ENCODE measurements at places on chromosomes 1 and 21.

DNA sequence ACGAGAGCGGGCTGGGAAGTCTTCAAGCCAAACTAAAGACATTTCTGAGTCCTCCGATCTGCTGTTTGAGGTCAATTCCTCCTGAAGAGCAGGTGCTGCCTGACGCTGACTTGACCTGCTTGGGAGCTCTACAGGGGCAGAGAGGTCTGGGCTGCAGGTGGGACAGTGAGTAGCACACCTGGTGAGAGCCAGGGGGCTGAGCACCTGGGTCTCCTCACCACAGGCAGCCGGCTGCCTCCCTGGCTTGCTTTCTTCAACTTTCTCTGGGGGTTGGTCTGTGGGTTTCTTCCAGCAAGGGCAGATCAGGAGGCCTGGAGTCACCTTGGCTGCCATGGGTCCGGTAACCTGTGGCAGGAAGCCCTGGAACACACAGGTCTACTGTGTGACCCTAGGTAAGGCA lies 107.4 kb upstream of the EDN2 start:
- no peak for DNase-seq

DNA sequence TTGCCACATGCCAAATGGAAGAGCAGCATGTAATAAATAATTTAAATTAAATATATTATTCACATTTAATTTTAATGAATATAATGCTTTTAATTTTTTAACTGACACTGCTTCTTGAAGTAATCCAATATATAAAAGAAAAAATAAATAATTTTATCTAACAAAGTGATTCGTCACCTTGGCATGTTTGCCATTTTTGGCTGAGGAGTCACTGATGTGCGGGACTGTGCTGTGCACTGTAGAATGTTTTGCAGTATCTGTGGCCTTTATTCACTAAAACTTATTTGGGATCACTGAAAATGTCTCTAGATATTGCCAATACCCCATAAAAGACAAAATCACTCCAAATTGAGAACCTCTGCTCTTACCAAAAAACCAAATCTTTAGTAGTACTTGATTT lies 807.8 kb downstream of the BRINP3 start:
- DNase-seq: no peak

GRCh38 chr1:11828511-11828910 lies 19.1 kb downstream of the NPPA start:
- no peak for DNase-seq

DNA sequence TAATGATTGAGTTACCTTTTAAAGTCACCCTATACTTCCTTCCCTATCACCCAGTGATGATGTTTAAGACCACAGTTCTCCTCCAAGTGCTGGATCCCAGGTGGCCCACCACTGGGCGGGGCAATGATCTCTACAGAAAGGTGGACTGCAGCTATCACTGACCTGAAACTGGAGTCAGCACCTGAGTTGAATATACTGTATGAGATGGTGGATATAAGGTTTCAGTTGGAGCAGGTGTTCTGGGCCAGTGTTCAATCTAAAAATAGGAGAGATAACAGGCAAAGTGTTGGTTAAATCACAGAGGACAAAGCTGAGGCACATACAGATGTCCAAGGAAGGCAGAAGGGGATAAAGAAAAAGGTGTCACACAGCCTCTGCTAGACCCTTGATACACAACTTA lies 96.6 kb downstream of the SIPA1L2 start:
- DNase-seq: no peak

GRCh38 chr1:243312952-243313634 lies 57.3 kb downstream of the SDCCAG8 start:
- DNase-seq: peak; percentile 32

- DNase-seq: no peak
These were observed 39.9 kb upstream of the POFUT2 start for GRCh38 chr21:45327441-45328197.

DNA sequence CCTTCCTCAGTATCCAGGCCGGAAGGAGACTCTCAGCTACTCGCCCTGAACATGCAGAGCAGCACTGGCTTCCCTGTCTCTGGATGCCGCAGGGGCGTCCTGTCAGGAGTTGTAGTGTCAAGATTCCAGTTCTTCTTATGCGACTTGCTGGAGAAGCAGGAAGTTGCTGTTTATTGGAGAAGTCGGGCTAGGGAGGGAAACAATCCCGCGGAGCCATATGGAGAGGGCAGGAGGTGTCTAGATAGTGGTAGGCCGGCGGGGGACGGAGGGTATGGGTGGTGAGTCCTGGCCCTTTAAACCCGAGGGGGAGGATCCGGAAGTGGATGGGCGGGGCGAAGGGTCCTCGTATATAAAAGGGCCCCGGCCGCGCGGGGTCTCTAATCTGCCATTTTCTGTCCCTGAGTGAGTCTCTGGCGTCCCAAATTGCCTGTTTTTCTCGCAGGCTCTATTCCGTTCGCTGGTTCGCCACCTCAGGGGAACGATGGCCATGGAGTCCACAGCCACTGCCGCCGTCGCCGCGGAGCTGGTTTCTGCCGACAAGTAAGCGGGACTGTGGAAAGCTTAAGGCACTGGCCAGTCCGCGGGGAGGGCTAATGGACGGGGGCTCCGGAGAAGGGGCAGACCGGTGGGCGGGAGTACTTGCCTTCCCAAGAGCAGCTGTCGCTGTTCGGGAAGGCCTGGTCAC lies at the start of gene NASP:
Gene NASP, plus strand, starts transcription at position 376 of the 685 bp plus-strand sequence. Its CDS starts 106 bp downstream, at position 482.
- peak; percentile 75 for DNase-seq

- DNase-seq: no peak
These were observed 431 bp downstream of the ARPC5 start for GRCh38 chr1:183635099-183635605.

DNA sequence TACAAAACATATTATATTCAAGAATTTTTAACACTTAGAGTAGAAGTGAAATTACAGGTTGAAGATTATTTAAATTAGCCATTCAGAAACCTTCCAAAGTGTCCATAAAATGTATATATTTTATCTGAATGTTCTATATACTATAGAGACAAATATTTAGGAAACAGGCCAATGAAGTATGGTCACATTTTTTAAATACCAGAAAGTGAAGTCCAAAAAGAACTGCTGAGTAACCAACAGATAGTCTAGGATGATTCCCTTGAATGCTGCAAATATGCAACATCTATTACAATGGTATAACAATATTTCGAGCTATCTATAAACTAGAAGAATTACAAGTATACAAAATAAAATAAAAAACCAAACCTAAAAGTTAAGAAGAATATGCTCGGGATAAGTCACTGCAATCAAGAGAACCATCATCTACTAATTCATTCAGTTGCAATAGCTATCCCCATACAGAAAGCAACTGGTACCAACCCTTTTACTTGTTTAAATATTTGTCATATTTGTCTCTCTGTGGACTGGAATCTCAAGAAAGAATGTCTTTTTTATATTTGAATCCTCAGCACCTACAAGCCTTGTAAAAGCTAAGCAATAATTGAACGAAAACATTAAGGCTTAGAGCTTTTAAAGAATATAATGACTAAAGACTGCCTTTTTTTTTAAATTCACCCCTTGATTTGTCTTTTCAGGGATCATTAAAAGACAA lies 8.1 kb downstream of the ODF2L start:
- no peak for DNase-seq

DNA sequence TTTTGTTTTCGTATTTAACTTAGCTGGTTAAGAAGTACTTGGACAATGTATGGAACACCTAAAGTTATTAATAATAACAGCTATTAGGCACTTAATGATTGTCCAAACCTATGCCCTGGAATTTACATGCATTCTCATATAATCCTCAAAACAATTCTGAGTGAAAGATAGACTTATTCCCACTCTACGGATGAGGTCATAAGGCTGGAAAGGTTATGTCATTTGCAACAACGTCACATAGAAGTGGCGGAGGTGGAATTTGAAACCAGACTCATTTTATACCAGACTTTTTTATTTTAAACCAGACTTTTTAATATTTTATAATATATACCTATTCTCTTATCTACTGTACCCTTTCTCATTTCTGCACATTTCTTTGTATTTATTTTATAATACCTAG lies 8.4 kb downstream of the LRRC8D start:
- no peak for DNase-seq

- DNase-seq: no peak
These were observed 9.6 kb downstream of the BCAR3 start for GRCh38 chr1:93672069-93672468.

DNA sequence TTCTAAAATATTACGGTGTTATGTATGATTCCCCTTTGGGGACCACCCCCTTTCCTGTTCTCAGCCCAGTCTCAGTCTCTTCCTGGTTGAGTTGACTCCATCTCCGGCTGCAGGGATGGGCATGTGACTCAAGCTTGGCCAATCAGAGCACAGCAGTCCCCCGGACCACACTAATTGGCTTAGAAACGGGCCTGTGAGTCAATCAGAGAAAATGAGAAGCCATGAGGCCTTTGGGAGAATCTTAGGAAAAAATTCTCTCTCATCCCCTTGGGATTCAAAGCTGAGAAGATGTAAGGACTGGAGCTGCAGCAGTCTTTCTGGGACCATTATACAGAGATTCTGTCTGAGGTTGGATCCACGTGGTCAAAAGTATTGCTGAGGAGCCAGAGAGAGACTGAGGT lies 10.7 kb upstream of the FHAD1 start:
- DNase-seq: no peak

GRCh38 chr1:109298666-109299557 lies 7.9 kb downstream of the MYBPHL start:
- peak; percentile 69 for DNase-seq

GRCh38 chr1:233656032-233656635 lies 42.2 kb downstream of the KCNK1 start:
- no peak for DNase-seq

Data from hippocampal formation (tissue), 2 donors.